PC-3 (cell line): ENCODE measurements at places on chromosomes 12 and 14. TPM values are rescaled to one million over a fixed set of nuclear protein-coding genes. Genes with fewer than 3 reads are reported as not detected.

GRCh38 chr12:1904875-1905274 lies 13.6 kb downstream of the CACNA2D4 start:
- no peak for DNase-seq
- no peaks in the 10 kb centered on the region for H3K36me3 ChIP-seq
- no peaks in the 10 kb centered on the region for H3K27me3 ChIP-seq
- no peak overlapping the region for H3K27ac ChIP-seq
- H3K4me1 ChIP-seq, result peaks cover 4% of the 10 kb centered on the region; the same call in 1 of the 2 replicates

GRCh38 chr12:52914576-52915121 lies 9.8 kb upstream of the KRT8 start:
- no peaks in the 10 kb centered on the region for H3K36me3 ChIP-seq
- H3K27ac ChIP-seq, result no peak overlapping the region
- no peak overlapping the region for H3K4me3 ChIP-seq
- no peak for DNase-seq
- no peaks in the 10 kb centered on the region for H3K27me3 ChIP-seq

DNA sequence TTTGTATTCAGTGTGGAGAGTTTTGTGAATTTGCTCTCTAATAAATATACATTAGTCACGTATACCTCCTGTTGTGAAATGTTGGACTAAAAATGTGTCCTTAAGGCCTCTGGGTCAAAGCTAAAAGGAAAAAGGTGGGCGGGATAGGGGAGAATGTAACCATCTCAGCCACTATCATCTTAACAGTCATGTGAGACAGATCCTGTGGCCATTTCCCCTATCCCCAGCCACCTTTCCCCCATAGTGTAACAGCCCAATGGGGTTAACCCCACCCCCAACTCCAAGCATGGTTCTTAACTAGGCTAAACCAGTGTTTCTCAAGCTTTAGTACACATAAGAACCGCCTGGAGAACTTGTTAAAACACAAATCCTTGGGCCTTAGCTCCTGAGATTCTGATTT lies 6.5 kb upstream of the ITPR2 start:
- no peaks in the 10 kb centered on the region for H3K27me3 ChIP-seq
- H3K36me3 ChIP-seq, result no peaks in the 10 kb centered on the region
- H3K4me3 ChIP-seq, result no peak overlapping the region
- H3K27ac ChIP-seq, result no peak overlapping the region
- no peak for DNase-seq
- no peaks in the 10 kb centered on the region for H3K4me1 ChIP-seq

- H3K27ac ChIP-seq, result no peak overlapping the region
- DNase-seq, result no peak
- H3K36me3 ChIP-seq, result no peaks in the 10 kb centered on the region
- peaks cover 15% of the 10 kb centered on the region for H3K4me1 ChIP-seq
- H3K4me3 ChIP-seq, result no peak overlapping the region
Measured at GRCh38 chr12:54385251-54385914, 850 bp upstream of the ZNF385A start.

GRCh38 chr12:76244300-76244699 lies 103.9 kb downstream of the BBS10 start:
- no peak for DNase-seq
- H3K4me3 ChIP-seq, result no peak overlapping the region
- H3K27me3 ChIP-seq, result no peaks in the 10 kb centered on the region
- no peak overlapping the region for H3K27ac ChIP-seq

DNA sequence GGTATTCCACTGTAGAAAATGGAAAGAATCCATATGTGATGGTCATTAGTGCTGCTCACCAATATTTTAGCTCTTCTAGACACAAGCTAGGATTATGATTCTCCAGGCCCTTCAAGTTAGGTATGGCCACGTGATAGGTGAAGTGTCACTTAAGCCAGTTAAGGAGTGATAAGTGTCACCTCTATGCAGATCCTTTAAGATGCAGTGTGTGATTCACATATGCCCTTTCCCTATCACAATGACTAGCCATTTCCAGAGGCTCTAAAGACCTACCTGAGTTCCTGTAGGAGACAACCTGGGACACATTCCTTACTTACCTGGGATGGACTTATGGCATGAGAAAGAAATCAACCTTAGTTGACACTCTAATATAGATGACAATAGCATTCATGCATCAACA lies 343.2 kb downstream of the NELL2 start:
- no peaks in the 10 kb centered on the region for H3K36me3 ChIP-seq
- peaks cover 23% of the 10 kb centered on the region; the same call in 1 of the 2 replicates for H3K27me3 ChIP-seq
- no peak overlapping the region for H3K27ac ChIP-seq
- no peaks in the 10 kb centered on the region for H3K4me1 ChIP-seq
- H3K4me3 ChIP-seq, result no peak overlapping the region

- peak overlapping the region; percentile 100 for H3K27ac ChIP-seq
- peaks cover 52% of the 10 kb centered on the region for H3K4me1 ChIP-seq
- peak; percentile 99 for DNase-seq
Measured at GRCh38 chr12:96811083-96811482, 96.0 kb upstream of the NEDD1 start.

GRCh38 chr14:94115631-94116030 lies 5.1 kb downstream of the IFI27 start:
- H3K4me1 ChIP-seq, result no peaks in the 10 kb centered on the region; the same call in 1 of the 2 replicates
- no peak overlapping the region for H3K27ac ChIP-seq
- H3K4me3 ChIP-seq, result no peak overlapping the region
- DNase-seq, result no peak

Gene CCDC38
- not detected in 2 replicates for total RNA-seq

Gene OR6S1
- not detected in 2 replicates for total RNA-seq

Gene RAD9B
- 0.40 and 0.52 TPM in 2 replicates for total RNA-seq

Gene HCAR1
- 4.0 and 4.7 TPM in 2 replicates for total RNA-seq

- H3K4me3 ChIP-seq, result no peak overlapping the region
- H3K27ac ChIP-seq, result no peak overlapping the region
- peaks cover 27% of the 10 kb centered on the region for H3K36me3 ChIP-seq
- H3K4me1 ChIP-seq, result peaks cover 24% of the 10 kb centered on the region
- DNase-seq, result no peak
- no peaks in the 10 kb centered on the region for H3K27me3 ChIP-seq
Measured at GRCh38 chr14:30632730-30633129, 10.6 kb downstream of the SCFD1 start.

GRCh38 chr12:61798778-61799177 lies 461.4 kb upstream of the USP15 start:
- H3K36me3 ChIP-seq, result no peaks in the 10 kb centered on the region
- DNase-seq, result no peak
- no peak overlapping the region for H3K27ac ChIP-seq
- H3K27me3 ChIP-seq, result no peaks in the 10 kb centered on the region
- no peak overlapping the region for H3K4me3 ChIP-seq

DNA sequence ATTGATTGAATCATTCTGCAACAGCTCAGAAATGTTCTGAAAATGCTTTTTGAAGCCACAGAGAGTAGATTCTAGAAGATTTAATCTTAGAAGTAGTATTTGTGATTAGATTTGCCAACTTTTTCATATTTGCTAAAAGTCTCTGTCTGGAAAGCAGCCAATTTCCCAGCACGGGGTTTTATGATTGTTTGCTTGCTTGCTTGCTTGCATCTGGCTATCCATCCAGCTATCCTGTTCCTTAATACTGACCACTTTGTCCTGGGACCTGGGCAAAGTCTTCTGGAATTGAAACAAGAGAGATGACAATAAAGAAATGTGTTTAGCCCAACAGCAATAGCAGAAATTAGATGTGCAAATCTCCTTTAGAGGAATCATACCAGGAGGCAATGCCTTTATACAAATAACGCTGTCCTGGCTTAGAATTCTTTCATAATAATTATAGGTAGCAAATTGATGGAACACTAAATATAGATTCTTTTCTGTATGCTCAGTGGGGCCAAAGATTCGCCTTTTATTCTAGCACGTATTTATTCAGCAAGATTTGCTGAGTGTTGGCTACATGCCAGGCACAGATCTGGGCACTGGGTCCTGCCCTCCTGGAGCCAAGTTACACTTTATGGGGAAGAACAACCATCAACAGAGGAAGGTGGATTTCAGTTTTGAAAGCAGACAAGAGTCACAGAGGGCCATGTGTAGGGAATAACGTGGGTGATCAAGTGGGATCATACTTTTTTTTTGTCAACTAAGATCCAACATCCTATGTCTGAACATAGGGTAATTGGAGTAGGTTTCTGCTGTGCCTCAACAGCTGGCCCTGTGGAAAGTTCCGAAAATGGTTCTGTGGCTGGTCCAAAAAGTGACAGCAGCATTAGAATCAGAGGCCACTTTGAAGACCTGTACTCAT lies 25.3 kb downstream of the MYBPC1 start:
- no peak overlapping the region for H3K27ac ChIP-seq
- H3K27me3 ChIP-seq, result peaks cover 39% of the 10 kb centered on the region
- no peak for DNase-seq
- H3K36me3 ChIP-seq, result no peaks in the 10 kb centered on the region
- no peaks in the 10 kb centered on the region for H3K4me1 ChIP-seq

Gene TAS2R10
- total RNA-seq, result 0.44 and 0.58 TPM in 2 replicates

DNA sequence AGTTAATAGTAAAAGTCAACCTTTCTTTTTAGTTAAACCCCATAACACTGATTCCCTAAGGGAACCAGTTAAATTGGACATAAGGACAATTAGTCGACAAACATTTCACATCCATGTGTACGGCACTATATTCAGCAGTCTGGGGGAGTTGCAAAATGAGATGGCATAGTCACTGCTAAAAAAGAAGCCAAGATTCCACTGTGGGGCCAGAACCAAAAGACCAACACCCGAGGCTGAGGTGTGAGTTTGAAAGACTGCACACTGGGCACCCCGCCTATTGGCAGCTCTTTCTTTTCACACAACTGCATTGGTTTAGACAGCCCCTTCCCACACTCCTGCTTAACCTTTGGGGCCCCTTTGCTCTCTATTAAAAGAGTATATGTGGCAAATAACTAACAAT lies 16.7 kb downstream of the SETD3 start:
- H3K4me3 ChIP-seq, result no peak overlapping the region
- peaks cover 20% of the 10 kb centered on the region for H3K36me3 ChIP-seq
- no peak for DNase-seq
- no peaks in the 10 kb centered on the region for H3K27me3 ChIP-seq
- H3K4me1 ChIP-seq, result no peaks in the 10 kb centered on the region

DNA sequence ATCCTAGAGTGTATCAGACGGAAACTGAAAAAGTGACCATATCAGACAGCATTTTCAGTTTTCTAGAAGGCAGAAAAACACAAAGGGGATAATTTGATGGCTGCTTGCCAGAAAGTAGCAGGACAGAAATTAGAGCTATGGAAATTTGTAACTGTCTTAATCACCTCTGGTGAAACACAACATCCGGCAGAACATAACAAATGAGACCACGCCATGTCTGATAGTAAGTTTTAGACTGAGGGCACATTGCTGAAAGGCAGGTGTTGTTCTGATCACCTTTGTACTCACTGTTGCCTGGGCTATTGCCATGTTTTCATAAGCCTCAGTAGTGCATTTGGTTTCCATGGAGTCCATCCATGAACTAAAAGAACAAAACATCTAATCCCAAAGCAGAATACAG lies 290.3 kb downstream of the PAWR start:
- H3K36me3 ChIP-seq, result no peaks in the 10 kb centered on the region
- no peak for DNase-seq
- no peak overlapping the region for H3K4me3 ChIP-seq
- H3K27me3 ChIP-seq, result no peaks in the 10 kb centered on the region

- H3K27me3 ChIP-seq, result peaks cover 20% of the 10 kb centered on the region
- DNase-seq, result peak; percentile 83
- peak overlapping the region; percentile 89 for H3K4me3 ChIP-seq
- H3K4me1 ChIP-seq, result peaks cover 3% of the 10 kb centered on the region; the same call in 1 of the 2 replicates
Measured at GRCh38 chr12:4604684-4605193, 42.7 kb downstream of the DYRK4 start.

Gene SLC39A2
- not detected in 2 replicates for total RNA-seq

Gene RD3L
- total RNA-seq, result not detected in 2 replicates

DNA sequence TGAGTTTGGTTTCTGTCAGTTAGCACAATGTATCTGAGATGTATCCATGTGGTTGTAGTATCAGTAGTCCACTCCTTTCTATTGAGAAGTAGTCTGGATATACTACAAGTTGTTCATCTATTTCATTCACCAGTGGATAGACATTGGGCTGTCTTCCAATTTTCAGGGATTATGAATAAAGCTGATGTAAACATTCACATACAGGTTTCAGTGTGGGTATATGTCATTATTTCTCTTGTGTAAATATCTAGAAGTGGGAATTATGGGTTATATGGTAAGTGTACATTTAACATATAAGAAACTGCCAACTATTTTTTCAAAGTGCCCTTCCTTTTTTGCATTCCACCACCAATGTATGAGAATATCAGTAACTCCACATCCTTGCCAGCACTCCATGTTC lies 35.9 kb downstream of the PHLDA1 start:
- H3K27ac ChIP-seq, result peak overlapping the region; percentile 4; the same call in 1 of the 2 replicates
- H3K36me3 ChIP-seq, result no peaks in the 10 kb centered on the region
- DNase-seq, result peak; percentile 73
- no peaks in the 10 kb centered on the region for H3K27me3 ChIP-seq

GRCh38 chr12:93614917-93615596 lies 42.6 kb downstream of the SOCS2 start:
- no peak for DNase-seq
- no peaks in the 10 kb centered on the region for H3K36me3 ChIP-seq
- H3K27ac ChIP-seq, result no peak overlapping the region
- H3K27me3 ChIP-seq, result no peaks in the 10 kb centered on the region

- no peaks in the 10 kb centered on the region for H3K4me1 ChIP-seq
- peaks cover 97% of the 10 kb centered on the region for H3K27me3 ChIP-seq
- H3K36me3 ChIP-seq, result no peaks in the 10 kb centered on the region
- DNase-seq, result no peak
- H3K4me3 ChIP-seq, result no peak overlapping the region
Measured at GRCh38 chr12:130925666-130926015, 28.1 kb upstream of the ADGRD1 start.

Gene LMNTD1
- not detected in 2 replicates for total RNA-seq

Gene ZBTB1
- 23.6 and 26.0 TPM in 2 replicates for total RNA-seq

DNA sequence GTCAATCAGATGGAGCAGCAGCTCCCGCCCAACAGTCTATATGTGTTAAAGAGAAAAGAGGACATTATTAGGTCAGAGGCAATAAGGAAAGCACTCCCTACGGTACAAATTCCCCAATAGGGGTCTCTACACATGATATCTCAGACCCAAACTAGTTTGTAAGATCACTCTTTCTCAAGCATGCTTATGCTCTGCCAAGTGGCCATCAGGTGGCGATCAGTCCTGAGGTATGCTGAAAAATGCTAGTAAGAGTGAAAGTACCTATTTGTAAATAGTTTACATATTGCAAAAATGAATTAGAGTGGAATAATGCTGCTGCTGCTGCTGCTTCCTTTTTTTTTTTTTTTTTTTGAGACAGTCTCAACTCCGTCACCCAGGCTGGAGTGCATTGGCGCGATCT lies 61.0 kb downstream of the CPM start:
- no peaks in the 10 kb centered on the region for H3K36me3 ChIP-seq
- no peaks in the 10 kb centered on the region for H3K27me3 ChIP-seq
- DNase-seq, result peak; percentile 62
- no peak overlapping the region for H3K4me3 ChIP-seq
- H3K4me1 ChIP-seq, result no peaks in the 10 kb centered on the region

Gene SLC2A3
- total RNA-seq, result not detected in 2 replicates

GRCh38 chr14:65776193-65776852 lies 363.8 kb downstream of the FUT8 start:
- no peak overlapping the region for H3K4me3 ChIP-seq
- no peaks in the 10 kb centered on the region for H3K36me3 ChIP-seq
- peaks cover 15% of the 10 kb centered on the region for H3K4me1 ChIP-seq
- DNase-seq, result no peak

- H3K27me3 ChIP-seq, result no peaks in the 10 kb centered on the region
- no peak overlapping the region for H3K4me3 ChIP-seq
- no peak for DNase-seq
- no peak overlapping the region for H3K27ac ChIP-seq
Measured at GRCh38 chr12:72925716-72926115, 653.5 kb downstream of the TRHDE start.
